ENCODE measurements at places on chromosomes 3 and 15.

DNA sequence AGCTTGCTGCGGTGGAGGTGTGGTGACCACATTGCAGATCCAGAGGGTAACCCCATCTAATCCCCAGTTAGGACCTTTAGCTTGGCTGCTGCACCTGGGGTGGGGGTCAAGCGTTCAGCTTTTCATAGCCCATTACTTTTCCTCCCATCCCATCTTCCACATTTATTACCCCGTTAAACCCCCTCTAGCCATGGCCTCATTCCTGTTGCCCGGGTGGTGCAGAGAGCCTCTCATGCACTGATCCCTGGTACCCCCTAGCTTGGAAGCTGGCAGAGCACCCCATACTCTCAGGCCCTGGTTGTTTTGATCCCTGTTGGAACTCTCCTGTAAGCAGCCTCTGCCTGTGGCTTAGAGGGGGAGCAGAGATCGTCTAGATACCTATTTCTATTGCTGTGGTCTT lies 20.8 kb downstream of the CDAN1 start:
- DNase-seq: no peak

DNA sequence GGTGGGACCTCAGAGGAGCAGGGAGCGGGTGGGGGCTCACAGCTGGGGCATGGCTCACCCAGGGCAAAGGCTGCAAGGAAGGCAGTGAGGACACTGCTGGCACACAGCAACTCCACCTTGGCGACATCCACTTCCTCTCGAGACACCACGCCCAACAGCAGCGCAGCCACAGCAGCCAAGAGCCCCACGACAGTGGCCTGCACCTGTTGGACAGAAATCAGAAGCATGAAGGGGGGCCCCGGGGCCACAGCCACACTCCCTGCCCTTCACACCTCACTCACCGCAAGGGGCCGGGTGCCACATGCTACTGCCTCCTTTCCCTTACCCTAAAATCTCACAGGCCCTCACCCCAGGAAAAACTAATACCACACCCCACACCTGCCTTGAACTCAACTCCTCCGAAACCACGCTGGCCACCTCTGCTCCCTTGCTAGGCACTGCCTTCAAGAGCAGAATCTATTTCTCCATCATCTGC lies 57.3 kb downstream of the ROPN1B start:
- DNase-seq: no peak

DNA sequence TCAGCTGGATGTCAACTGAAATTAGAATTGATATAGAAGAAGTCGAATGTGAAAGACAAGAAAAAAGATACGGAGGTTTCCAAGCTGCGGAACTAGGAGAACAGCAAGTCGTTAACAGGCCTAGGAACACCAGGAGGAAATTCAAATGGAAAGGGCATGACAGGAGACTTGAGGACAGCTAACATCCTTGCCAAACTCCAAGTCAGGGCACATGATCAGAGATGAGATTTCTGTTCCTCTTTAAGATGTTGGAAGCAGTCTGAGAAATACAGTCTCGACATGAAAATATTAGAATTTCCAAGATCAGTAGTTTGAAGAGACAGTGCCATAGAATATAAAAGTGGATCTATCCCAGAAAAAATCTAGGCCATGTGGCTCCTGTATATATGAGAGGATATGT lies 5.0 kb downstream of the MYO5A start:
- DNase-seq: no peak

- DNase-seq: no peak
These were observed 2.2 kb downstream of the ZIC1 start for GRCh38 chr3:147411238-147411814.

- DNase-seq: no peak
These were observed 150.3 kb downstream of the PLCL2 start for GRCh38 chr3:17035033-17035432.

- no peak for DNase-seq
These were observed 318.2 kb upstream of the ONECUT1 start for GRCh38 chr15:53108319-53108718.

GRCh38 chr3:50194128-50194902 lies 2.9 kb downstream of the GNAT1 start:
- peak; percentile 79 for DNase-seq

- DNase-seq: peak; percentile 75
These were observed 93.1 kb downstream of the STAG1 start for GRCh38 chr3:136658946-136659682.

DNA sequence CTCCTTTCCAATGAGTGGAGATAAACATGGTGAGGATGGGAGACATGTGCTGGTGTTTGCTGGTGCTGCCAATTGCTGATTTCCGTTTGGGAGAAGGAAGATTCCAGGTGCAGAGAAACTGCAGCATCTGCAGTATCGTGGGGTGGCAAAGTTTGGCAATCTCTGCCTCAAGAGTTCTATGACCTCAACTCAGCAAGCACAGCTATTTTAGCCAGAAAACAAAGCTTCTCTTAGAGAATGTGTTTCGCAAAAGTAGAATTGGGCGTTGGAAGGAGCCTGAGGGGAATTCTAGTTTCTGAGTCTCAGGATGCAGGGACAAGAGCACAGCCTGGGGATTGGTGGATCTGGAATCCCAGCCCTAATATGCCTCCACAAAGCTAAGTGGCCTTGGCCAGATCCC lies 18.2 kb upstream of the SHC4 start:
- DNase-seq: no peak

GRCh38 chr3:89690646-89691045 lies 583.2 kb downstream of the EPHA3 start:
- DNase-seq: no peak

GRCh38 chr3:1883534-1883933 lies 215.1 kb upstream of the CNTN4 start:
- DNase-seq: no peak

DNA sequence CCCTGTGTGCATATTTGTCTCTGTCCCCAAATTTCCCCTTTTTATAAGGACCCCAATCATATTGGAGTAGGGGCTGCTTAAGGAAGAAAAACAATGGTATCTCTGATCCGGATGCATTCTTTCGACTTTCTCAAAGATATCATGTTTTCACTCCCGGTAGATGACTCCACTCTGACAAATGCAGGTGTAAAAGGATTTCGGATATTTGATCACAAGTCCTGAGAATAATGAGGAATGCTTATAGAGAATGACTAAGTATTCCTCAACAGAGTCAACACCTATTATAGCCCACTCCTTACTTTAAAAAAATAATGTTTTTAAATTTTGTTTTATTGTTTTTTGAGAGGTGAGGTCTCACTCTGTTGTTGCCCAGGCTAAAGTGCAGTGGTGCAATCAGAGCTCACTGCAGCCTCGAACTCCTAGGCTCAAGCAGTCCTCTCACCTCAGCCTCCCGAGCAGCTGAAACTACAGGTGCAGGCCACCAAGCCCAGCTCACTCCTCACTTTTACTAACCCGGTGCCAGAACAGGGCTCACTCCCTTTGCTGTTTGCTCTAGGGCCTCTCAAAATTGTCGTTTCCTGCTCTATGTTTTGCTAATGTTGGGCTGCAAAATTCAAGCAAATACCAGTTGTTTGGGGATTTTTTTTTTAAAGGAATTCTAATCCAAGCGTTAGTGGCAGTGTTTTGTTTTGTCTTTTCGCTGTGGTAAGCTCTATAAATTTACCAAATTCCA lies 24.6 kb downstream of the COL8A1 start:
- DNase-seq: no peak

- DNase-seq: no peak
These were observed 17.0 kb upstream of the ANO10 start for GRCh38 chr3:43638594-43639447.

DNA sequence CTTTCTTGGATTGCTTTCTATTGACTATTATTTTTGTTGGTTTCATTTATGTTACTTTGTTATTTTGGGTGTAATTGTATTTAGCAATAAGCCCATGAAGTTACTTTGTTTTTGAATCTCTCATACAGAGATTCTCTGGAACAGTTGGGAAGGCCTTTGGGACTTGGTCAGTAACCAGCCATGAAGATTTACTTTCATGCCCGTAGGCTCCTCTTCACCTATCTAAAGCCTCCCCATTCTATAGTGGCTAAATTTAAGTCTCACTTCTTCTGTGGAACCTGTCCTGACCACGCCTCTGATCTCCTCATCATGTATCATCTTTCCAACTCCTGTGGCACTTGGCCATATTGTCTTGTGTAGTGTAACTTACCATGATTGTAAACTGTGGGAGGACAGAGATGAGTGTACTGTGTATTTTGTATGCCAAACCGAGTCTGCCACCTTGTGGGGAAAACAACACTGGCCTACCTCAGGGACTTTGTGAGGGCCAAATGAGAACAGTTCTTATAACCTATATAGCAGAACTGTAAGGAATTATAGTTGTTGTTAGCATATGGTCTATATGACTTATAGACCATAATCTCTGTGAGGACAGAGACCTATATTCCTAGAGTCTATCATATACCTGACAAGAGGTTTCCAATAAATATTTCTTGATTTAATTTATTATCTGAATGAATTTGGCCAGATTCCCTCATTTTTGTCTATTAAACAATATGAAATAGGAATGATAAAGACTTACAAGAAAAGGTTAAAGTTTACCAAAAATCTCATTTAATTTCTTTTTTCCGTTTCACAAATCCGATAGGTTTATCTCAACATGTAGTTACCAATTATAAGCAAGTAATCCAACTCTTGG lies 75.0 kb downstream of the STARD9 start:
- no peak for DNase-seq

DNA sequence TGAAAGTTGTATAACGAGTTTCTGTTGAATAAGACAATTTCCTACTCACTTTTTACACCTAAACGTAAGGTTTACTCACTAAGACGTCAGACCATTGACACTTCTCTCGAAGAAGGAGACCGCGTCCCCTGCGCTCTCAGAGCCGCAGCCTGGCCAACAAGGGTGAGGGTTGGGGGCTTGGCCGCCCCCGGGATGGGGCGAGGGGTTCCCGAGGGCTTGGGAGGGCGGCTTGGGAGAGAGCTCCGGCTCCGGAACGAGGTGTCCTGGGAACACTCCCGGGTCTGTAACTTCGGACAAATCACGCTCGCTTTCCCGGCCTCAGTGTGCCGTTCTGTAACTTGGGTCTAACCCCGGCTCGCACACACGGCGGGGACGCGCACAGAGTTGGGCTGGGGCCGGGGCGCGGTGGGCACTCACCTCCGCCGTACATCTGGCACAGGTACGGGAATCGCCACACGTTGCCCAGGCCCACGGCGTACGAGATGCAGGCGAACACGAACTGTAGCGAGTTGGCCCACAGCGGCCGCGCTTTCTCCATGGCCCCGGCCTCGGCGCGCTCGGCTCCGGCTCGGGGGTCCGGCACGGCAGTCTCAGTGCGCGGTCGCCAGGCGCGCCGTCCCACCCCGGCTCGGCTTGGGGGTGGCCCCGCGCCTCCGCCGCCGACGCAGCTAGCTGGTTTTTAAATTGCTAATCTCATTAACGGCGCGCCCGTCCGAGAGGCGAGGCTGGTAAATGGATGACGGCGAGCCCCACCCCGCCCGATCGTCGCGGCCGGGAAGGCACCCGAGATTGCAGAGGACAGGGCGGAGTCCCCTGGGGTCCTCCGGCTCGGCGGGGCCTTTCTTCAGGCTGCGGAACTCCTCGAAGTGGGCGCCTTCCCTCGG lies at the start of gene SLC6A20:
Gene SLC6A20, minus strand, starts transcription at position 655 of the 884 bp plus-strand sequence. Its CDS starts 117 bp downstream, at position 538.
- DNase-seq: no peak

DNA sequence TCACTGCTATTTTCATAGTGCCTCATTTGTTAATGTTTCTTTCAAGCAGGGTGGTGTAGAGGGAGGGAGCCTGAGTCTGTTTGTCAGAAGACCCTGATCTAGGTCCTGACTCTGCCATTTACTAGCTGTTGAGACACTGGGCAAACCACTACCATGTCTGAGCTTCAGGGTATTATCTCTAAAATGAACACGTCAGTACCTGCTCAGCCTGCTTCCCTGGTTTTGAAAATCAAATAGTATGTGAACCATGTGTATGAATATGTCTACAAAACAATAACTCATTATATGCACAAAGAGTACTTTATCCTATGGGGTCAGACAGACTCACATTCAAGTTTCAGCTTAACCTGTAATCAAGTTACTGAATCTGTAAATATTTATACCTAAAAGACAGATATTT lies 25.1 kb downstream of the SYNPR start:
- DNase-seq: no peak

DNA sequence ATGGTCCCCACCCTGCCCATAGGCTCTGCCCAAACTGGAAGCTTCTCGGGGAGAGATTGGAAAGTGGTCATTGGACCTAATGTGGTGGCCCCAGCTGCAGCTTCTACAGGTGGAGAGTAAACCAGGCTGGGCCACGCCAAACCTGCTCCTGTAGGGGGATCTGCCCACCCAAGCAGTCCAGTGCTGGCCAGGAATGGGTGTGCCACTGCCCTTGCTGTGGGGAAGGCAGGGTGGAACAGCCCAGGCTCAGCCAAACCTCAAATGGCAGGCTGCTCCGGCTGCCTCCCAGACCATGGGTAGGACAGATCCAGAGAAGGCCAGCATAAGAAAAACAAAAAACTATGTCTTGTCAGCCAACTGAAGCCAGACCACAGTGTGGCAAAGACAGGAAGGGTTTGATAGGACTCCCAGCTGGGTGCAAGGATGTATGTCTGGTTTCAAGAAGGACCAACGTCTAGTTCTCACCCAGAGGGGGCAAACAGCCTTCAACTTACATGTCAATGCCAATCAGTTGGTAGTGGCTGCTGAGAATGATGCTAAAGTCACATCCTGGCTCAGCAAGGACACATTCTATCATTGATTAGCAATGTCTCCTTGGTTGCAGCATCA lies 267.3 kb downstream of the UACA start:
- DNase-seq: no peak

DNA sequence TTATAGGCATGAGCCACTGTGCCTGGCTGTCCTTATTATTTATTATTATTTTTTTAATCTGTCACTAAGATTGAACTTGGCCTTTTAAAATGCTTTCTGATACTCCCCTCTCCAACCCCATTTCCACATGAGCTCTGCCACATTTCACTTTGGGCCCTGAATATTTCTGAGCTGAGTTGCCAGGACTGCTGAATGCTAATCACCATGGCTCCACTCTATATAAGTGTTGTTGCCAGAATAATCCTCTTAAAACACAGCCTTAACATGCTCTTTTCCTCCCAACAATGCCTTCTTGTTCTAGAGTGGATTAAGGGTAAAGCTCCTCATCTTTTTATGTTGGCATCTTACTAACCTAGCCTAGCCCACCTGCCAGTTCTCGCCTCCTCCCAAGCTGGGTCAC lies 124.4 kb downstream of the PDZRN3 start:
- no peak for DNase-seq

DNA sequence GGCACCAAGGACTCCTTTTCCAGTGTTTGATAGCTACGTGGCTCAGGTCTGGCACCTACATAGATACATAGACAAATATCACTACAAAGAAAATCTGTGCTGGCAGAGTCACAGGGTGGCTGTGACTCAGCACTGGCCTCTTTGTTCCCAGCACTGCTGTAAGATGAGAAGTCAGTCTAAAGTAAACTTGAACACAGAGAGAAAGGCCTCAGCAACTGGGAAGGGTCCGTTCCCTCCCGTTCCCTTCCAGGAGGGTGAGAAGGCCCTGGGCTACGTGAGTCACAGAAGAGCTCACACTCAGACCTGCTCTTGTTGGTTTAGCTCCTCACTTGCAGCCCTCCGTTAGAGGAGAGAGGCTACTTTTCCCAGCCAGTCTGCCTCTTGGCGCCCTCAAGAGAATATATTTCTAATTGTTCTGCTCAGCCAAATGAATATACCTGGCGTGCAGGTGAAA lies 23.1 kb downstream of the ANXA2 start:
- no peak for DNase-seq

- no peak for DNase-seq
These were observed 3.0 kb downstream of the DUT start for GRCh38 chr15:48334260-48334659.

Measured in head of caudate nucleus (tissue), 42 donors.